ENCODE measurements at places on chromosomes 16 and 17. TPM values are rescaled to one million over a fixed set of nuclear protein-coding genes. Genes with fewer than 3 reads are reported as not detected.

The CACNA1G gene
- total RNA-seq = 0.48 TPM

GRCh38 chr17:9935408-9935807 is 30.3 kb upstream of the RCVRN start:
- DNase-seq = peak; percentile 39

DNA sequence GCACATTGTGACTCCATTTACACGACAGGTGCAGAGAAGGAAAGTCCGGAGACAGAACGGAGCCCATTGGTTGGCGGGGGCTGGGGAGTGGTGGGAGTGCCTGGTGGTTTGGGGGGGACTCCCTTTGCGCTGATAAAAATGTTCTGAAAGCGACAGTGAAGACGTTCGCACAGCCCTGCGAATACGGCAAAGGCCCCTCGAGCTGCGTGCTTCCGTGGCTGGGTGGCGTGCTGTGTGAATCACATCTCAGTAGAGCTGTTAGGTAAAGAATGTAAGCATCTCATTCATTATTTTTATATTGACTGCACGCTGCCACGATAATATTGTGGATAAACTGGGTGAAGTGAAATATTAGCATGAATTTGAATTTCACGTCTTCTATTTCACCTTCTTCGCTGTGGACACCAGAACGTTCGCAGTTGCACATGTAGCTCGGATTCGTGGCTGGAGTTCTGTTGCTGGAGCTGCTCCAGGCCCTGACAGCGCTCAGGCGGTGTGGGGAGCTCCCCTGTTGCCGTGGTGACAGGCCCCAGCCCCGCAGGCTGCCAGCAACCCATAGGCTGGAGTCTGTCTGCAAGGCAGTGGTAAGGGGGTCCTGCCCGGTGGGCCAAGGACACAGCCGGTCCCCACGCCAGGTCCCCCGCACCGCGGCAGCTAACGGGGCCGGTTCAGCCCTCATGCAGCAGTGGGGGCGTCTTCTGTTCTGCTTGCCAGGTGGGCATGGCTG is 44.6 kb downstream of the SOX8 start:
- DNase-seq = no peak

DNA sequence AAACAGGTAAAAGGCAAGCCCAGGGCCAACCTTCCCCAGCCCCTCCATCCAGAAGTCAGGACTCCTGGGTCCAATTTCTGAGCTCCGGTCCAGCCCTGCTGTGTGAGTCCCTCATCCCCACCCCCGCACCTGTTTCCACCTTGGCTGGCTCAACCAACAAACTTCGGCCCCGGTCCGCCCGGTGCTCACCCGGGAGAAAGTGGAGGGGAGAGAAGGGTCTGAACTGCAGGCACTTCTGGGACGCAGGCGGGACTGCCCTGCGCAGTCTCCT is 541 bp downstream of the RHBDF2 start:
- DNase-seq = no peak

The FNDC8 gene
- not detected for total RNA-seq

The KRT20 gene
- not detected for total RNA-seq

DNA sequence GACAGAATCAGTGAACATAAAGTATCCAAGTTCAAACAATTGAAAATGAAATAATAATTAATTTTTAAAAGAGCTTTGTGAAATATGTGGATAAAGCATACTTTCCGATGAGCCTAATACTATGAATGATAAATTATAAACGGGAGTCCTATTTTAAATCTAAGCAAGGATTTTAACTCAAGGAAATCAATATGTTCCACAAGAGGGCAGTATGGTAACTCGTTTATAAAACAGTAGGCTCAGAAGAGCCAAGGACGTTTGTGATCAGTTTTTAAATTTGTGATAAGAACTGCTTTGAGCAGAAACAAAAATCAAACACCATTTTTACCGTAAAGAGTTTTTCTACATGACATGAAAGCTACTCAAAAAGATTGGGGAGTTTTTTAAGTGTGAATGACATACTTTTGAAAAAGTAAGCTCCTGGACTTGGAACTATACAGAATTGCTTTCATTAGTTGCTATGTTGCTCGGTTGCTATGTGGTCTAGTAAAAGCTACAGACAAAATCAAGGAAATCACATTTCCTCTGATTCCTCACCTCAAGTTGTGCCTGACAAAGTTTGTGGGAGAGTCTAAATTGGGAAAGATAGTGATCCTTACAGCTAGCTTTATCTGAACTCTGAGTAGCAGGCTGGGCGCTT is 11.8 kb upstream of the TEKT1 start:
- DNase-seq = no peak

The ZPBP2 gene
- not detected for total RNA-seq

GRCh38 chr17:4304417-4305027 is 40.7 kb upstream of the ANKFY1 start:
- peak; percentile 32 for DNase-seq
